ENCODE measurements at places on chromosomes 4 and X.

DNA sequence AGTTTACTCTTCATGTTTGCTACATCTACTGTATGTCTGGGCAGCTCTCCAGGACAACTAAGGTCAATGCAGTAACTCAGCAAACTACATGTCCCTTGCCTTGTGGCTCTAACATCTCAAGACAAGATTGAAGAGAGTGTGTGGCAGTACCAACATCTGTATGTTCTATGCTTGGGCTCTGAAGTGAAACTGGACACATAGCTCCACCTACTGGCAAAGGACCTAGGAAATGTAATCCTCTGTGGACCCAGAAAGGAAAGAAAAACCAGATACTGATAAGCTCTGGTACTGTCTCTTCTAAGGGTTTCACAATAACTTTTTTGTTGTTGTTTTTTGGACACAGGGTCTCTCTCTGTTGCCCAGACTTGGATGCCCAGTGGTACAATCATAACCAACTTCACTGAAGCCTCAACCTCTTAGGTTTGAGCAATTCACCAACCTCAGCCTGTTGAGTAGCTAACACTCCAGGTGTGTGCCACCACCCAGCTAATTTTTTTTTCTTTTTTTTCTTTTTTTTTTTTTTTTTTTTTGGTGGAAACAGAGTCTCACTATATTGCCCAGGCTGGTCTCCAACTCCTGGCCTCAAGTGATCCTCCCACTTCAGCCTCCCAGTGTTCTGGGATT, 64.1 kb downstream of the QDPR start:
- DNase-seq = peak; percentile 6

- DNase-seq = no peak
Observed at GRCh38 chr4:54213761-54214160, 15.3 kb upstream of the PDGFRA start.

DNA sequence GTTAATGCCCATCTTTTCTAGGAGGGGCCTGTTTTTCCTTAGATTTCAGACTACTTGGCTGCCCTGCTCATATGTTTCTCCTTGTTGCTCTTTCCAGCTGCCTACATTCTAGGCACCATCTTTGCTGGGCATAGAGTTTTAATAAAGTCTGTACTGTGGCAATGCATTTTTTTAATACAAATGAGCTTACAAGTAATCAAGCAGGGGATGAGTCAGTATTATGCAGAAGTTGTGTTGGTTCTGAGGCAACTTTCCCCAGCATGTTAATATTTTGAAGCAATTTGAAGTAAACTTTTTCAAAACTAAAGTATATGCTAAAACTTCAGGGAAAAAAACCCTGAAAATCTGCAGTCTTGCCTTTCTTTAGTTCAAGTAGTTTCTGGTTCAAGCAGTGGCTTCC, 372.0 kb upstream of the GATB start:
- no peak for DNase-seq

GRCh38 chr4:87426865-87427517, 4.6 kb downstream of the NUDT9 start:
- no peak for DNase-seq

- no peak for DNase-seq
Observed at GRCh38 chr4:132396636-132397035, 752.5 kb upstream of the PCDH10 start.

GRCh38 chrX:15724911-15725310, 13.2 kb upstream of the CA5B start:
- DNase-seq = no peak

DNA sequence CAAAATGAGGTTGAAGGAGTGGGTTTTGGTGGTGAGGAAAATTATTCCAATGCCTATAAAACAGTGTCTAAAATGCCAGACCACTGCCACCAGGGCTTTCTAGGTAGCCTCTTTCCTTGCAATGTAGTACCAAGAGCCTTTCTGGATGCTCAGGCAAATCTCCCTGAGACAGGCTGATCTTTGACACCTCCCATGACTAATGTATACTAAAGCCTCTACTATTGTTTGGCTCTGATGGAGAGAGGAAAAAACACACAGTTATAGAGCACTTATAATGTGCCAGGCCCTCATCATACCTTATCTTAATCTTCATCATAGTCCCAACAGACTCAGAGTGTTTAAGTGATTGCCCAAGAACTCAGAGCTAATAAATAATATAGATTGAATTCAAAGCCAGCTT, 5.8 kb downstream of the MTMR8 start:
- no peak for DNase-seq

DNA sequence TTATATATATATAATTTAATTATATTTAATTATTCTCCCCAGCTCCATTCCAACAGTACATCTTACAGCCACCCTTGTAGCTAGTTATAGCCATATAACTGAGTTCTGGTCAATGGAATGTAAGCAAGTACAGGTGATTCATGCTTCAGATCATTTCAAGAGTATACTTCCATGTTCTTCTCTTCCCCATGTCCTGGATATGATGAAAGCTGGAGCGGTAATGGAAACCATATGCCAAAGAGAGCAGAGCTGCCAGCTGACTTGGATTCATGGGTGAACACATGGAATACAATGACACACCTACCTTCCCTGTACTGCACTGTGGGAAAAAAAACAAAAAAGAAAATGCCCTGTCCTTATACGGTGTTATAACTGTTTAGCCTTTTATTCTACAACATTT, 17.5 kb upstream of the CORIN start:
- DNase-seq = no peak

Data from GF-D8 (cell line).